ENCODE measurements at places on chromosomes 3 and 15.
A peak's percentile ranks its signal among the peaks of the same experiment; 100 is the strongest.

GRCh38 chr3:167852216-167852615, 116.7 kb downstream of the SERPINI1 start:
- no peak for DNase-seq

GRCh38 chr3:130933801-130934345, 40.0 kb downstream of the ATP2C1 start:
- DNase-seq, result no peak

DNA sequence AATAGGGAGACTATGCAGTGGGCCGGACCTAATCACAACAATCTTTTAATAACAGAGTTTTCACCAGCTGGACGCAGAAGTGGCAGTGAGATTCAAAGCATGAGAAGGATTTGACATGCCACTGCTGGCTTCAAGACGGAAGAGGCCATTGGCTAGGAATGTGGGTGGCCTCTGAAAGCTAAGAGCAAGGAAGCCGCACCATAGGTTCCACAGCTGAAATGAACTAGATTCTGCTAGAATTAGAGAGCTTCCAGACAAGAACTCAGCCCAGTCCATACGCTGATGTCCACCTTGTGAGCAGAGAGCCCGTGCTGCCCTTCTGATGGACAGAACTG, 6.9 kb upstream of the NCBP2 start:
- DNase-seq, result no peak

- DNase-seq, result peak; percentile 62
Observed at GRCh38 chr3:133895208-133896001, at the start of gene RAB6B. Gene RAB6B, minus strand, starts transcription at chr3:133895882. Its CDS starts 416 bp downstream, at chr3:133895466.

DNA sequence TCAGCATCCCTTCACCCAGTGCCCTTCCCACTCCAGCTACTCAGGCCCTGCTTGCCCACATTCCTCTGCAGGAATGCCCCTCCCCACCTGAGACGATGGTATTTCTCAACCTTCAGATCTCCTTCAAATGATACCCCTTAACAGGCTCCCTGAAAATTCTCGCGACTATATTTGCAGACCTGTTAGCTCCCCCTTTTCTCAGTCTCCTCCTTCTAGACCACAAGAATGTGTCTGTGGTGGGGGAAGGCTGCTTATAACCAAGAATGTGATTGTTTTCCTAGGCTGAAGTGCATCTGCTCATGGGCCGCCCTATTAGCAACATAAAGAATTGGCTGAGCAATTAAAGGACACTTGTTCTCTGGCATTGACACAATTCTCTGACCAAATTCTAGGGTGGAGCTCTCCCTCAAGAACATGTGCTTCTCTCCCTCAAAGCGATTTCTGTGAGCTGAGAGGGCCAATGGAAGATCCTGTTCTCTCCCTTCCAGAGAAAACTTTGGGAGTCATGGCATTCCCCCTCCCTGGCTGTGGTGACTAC, 19.1 kb upstream of the LIMD1 start:
- no peak for DNase-seq

DNA sequence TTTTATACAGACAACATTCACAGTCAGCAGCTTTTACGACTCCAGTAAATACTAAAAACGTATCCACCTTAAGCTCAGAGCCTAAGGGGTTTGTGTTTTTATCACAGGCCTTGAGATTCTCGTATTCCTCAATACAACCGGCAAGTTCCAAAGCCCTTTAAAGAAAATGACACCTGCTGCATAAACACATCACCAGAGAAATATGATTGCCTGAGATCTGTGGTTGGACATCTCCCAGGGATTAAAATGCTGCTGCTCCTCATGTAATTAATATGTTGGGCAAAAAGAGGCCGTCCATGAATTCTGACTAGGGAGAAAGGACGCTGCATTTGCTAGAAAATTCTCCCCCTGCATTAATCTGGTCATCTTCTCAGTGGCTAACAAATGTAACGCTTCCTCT, 544.8 kb downstream of the MAGI1 start:
- no peak for DNase-seq

- DNase-seq, result no peak
Observed at GRCh38 chr3:170397685-170398084, 21.0 kb upstream of the CLDN11 start.

Measured in BE2C (cell line).